LoVo (cell line): ENCODE measurements at places on chromosomes 11 and 22.

- no peak for DNase-seq
Observed at GRCh38 chr22:43144949-43145348, 1.8 kb upstream of the MCAT start.

GRCh38 chr11:872799-873198 is 30.1 kb downstream of the TSPAN4 start:
- no peak for DNase-seq

DNA sequence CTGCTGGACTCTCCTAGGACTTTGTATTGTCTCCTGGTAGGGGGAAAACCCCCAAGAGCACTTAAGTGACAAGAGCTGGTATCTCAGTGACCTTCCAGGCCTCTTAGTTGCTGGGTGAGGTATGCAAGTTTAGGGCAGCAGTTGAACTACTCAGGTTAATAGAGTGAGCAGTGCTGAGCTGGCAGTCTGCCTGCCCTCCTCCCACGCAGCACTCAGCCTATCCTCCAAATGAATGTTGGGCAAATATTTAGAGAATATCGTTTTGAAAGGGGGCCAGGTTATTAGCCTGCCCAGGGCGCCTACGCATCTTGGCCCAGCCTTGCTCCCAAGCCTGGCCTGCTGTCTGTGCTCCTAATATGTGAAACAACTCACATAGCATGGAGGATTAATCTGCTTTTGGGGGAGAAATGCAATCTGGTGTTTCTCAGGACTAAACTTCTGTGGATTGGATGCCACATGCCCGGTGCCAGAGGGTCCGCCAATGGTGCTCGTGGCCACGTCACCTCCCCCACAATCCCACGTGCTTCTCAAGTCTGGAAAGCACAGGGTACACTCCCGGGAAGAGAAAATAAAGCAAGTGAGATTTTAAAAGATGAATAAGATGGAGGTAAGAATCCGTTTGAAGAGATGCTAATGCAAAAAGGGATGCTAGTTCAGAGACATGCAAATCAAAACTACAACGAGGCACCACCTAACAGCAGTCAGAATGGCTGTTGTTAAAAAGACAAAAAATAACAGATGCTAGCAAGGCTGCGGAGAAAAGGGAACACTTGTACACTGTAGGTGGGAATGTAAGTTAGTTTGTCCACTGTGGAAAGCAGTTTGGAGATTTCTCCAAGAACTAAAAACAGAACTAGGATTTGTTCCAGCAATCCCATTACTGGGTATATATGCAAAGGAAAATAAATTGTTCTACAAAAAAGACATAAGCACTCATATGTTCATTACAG is 67.7 kb downstream of the SPON1 start:
- no peak for DNase-seq

DNA sequence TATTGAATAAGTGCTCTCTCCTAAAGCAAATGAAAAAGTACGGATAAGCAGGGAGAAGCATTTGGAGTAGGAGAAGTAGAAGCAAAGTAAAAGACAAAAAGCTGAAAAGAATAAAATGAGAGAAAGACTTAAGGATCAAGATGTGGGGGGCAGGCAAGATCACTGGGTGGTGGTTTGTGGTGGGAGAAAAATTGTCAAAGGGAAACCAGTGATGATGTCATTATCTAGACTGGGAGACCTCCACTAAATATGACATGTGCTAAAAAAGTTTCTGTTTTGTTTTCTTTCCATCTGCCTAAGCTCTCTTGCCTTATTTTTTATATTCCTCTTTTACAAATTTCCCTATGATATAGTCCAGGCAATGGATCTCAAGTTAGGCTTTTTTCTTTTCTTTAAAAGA is 14.8 kb upstream of the MAML2 start:
- no peak for DNase-seq

DNA sequence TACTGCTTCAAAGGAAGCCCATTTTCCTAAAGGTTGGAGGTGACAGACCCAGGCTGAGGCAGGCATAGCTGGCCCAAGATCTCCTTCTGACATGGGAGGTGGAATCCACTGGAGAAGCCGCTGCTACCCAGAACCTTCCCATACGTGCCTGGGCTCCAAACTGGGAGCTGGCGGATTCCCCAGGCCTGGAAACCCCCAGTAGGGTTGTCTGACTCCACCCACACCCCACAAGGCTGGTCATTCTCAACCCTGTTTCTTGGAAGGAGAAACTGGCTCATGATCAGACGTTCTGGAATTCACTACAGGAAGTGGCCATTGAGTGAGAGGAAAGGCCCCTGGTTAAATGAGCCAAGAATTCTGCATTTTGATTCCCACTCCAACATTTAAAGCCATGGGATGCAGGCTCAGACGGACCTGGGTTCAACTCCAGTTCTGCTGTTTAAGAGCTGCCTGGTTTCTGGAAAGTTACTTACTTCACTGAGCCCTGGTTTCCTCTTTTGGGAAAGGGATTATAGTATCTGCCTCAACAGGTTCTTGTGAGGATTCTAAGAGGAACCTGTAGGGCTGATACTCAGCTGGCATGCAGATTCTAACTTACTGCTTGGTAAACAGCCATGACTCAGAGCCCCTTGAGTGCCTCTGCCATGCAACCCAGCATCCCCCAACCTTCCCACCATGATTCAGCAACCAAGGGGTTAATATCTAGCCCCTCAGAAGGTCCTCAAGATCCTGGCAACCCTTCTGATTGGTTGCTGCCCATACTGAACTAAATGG is 19.4 kb upstream of the TSKU start:
- no peak for DNase-seq

- DNase-seq, result no peak
Observed at GRCh38 chr11:112226831-112227401, 688 bp downstream of the PTS start.

- DNase-seq, result no peak
Observed at GRCh38 chr11:84249344-84250135, 963.4 kb upstream of the CCDC90B start.

DNA sequence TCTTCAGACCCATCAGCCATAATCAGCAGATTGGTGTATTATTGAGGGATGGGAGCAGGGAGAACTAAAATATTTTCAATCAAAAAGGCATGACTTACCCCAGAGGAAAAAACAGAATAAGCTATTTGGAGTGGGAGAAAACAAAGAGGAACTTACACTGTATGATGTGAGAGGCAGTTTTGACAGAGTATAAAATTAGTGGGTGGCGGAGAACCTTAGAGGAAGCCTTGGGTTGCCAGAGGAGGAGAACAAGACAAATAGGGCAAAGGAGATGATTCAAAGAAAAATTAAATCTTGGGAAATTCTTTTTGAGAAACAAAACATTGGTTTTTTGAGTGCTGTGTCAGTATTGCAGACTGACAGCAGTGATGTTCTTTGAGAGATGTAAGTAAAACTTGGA is 285.0 kb downstream of the C11orf87 start:
- DNase-seq, result no peak

GRCh38 chr11:73201249-73201648 is 16.8 kb upstream of the P2RY2 start:
- no peak for DNase-seq

DNA sequence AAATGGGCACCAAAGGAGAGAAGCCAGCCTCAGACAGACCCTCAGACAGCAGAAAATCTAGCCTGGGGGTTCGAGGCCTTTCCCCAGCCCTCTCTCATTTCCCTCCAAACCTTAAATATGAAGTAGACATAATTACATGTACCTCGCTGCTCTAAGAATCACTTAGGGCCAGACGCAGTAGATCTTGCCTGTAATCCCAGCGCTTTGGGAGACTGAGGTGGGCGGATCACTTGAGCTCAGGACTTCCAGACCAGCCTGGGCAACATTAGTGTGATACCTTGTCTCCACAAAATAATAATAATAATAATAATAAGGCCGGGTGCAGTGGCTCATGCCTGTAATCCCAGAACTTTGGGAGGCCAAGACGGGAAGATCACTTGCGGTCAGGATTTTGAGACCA is 52.1 kb upstream of the WNT7B start:
- no peak for DNase-seq

- DNase-seq, result no peak
Observed at GRCh38 chr11:19602406-19602805, 110.2 kb upstream of the NAV2 start.

- no peak for DNase-seq
Observed at GRCh38 chr22:20111689-20112622, 3.9 kb upstream of the RANBP1 start.

DNA sequence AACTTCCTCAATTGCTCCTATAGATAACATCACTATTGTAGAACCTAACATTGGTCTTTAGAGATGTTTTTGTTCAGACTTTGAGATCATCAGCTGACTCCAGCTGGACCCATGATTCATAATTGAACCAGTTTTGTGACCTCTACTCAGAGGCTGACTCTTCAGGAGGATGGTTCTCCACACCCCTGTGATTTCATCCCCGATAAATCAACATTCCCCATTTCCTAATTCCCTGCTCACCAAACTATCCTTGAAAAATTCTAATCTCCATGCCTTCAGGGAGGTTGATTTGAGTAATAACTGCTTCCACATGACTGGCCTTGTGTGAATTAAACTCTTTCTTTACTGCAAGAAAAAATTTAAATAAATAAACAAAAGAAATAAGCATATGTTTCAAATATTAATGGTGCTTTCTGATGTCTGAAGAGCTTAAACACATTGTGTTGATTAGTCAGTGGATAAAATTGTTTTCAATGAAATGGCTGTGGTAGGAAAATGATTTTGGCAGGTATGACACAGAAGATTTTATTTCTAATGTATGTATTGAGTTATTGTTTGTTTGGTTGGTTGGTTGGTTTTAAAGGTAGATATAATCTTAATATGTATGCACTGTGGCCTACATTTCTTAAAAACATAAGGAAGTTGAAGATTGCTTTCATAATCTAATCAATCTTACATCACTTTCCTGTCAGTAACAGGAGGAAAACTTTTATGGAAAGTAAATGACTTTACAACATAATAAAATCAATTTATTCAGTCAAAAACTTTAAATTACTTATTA is 427.9 kb upstream of the CCDC179 start:
- no peak for DNase-seq

DNA sequence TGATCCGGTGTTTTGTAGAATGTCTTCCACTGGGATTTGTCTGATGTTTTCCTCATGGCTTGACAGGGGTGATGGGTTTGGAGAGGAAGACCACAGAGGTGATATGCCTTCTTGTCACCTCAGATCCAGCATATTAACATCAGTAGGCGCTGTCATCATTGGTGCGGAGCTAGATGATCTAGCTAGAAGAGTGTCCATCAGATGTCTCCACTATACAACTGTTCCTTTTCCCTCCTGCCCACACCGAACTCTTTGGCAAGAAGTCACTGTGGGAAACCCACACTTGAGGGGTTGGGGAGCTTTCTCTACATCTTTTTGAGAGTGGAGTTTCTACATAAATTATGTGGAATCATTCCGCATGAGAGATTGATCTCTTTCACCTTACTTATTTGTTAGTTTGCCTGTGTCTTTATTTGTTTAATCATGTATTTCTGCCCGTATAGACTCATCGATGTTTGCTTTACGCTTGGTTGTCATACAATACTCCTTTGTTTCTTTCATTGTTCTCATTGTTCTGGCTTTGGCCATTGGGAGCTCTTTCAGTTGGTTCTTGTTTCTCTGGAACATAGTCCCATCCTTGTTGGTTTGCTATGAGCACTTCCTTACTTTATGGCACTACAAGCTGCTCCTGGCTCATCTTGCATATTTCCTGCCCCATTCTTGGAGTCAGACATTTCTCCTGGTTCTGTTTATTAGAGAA is 1420.3 kb downstream of the BRD1 start:
- DNase-seq, result no peak

GRCh38 chr22:50348058-50348457 is 4.9 kb downstream of the PPP6R2 start:
- no peak for DNase-seq

DNA sequence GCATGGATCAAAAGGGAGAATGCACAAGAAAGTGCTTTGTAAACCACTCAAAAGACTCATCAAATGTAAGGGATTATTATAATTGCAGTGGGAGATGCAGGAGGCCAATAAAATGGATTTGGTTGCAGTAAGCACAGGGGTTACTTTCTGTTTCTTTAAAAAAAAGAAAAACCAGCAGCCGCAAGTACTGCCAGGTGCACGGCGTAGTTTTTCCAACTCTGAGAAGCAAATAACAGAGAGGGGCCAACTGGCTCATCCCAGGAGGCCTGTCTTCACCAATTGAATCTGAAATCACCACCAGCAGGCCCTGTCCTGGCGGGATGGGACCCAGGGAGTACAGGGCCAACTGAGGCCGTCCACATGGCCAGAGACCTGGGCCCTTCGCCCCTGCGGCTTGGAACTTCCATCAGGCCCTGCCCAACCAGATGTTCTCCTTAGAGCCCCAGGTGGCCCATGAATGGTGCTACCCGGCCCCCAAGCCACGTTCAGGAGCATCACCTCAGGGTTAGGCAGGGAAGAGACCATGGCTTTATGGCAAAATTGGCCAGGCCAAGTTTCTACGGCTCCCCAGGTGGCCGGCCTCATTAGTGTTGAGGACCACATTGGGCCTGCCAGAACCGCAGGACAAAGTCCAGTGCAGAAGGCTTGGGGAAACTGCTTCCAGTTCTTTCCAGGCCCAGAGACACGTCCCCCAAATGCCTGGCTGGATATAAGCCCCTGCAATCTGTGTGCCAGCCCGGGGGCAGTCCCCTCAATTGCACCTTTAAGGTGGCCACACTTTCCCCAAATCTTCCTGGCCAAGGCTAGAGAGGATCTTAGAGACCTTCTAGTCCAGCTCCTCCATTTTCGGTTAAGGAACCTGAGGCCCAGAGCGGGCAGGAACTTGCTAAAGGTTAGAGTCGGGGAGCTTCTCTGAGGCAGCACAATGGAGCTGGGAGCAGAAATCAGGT is 61.7 kb downstream of the CHRDL2 start:
- no peak for DNase-seq

DNA sequence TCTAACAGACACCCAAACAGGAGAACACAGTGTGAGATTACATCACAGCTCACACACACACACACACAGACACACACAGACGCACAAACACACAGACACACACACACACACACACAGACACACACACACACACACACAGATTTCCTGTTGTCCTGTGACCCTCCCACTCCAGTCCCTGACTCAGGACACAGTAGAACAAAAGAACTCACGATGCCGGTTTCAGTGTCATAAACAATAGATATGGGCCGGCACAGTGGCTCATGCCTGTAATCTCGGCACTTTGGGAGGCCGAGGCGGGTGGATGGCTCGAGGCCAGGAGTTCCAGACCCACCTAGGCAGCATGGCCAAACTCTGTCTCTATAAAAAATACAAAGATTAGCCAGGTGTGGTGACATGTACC is 13.8 kb upstream of the KAT5 start:
- no peak for DNase-seq

DNA sequence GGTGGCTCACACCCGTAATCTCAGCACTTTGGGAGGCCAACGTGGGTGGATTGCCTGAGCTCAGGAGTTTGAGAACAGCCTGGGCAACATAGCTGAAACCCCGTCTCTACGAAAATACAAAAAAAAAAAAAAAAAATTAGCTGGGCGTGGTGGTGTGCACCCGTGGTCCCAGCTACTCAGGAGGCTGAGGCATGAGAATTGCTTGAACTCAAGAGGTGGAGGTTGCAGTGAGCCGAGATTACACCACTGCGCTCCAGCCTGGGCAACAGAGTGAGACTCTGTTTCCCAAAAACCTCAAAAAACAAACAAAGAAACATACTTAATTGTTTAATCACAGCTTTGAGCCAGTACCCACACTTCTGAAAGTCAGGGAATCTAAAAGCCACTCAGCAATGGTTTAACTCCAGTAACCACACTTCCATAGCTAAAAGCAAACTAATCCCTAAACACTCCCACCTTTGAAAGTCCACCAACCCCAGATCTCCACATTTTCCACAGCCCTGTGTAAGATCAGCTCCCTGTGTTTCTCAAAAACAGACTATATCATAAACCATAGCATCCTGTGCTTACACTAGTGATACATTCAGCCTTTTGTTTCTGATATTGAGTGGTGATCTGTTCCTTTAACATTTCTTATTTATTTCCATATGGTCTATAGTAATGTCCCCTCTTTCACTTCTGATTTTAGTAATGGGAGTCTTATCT is 4.9 kb upstream of the OR2AT4 start:
- no peak for DNase-seq
